ENCODE measurements at places on chromosomes 6 and 20.

DNA sequence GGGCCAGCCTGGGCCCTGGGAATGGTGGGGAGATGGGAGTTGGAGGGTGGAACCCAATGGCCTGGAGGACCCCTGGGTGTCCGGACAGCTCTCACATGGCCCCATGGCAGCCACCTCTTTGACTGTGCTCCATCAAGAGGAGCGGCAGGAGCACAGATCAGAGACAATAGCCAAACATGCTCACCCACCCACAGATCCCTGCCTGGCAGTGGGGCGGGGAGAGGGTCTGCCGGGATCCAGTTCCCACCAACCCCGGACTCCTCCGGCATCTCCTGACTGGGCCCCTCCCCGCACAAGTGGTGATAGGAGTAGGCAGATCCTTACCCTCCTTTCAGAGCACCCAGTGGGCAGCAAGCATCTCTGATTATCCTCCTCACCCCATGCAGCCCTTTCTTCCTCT, 31.9 kb upstream of the MRPS18A start:
- no peak for DNase-seq

DNA sequence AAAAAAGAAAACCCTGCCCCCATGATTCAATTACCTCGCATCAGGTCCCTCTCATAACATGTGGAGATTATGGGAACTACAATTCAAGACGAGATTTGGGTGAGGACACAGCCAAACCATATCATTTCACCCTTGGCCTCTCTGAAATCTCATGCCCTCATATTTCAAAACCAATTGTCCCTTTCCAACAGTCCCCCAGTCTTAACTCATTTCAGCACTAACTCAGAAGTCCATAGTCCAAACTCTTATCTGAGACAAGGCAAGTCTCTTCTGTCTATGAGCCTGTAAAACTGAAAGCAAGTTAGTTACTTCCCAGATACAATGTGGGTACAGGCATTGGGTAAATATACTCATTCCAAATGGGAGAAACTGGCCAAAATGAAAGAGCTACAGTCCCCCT, 536.1 kb downstream of the MEI4 start:
- no peak for DNase-seq

DNA sequence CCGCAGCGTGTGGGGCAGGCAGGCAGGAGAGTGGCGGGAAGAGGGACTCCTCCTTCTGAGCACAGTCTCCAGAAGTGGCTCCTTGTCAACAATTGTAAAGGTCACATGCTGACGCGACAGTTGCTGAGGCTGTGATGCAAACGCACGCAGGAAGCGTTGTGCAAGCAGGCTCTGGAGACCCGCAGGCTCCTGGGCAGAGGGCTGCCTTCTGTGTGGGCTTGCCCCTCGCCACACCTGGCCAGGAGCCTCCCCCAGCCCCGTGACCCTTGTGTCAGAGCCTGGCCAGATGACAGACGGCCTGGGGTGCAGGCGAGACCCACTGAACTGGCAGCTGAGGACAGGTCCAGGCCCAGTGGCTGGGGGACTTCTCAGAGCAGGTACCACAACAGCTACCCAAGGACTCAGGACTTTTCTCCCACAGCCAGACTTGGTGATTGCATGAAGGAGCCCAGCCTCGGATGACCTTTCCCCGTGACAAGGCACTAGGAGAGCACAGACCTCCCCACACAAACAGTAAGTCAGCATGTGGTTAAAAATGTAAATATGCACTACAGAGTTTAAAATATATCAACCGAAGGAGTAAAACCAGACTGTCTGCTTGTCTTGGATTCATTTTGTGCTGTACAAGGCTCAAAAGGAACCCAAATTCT, 222.1 kb upstream of the RREB1 start:
- no peak for DNase-seq

GRCh38 chr6:22227824-22228610, 68.8 kb downstream of the PRL start:
- no peak for DNase-seq

DNA sequence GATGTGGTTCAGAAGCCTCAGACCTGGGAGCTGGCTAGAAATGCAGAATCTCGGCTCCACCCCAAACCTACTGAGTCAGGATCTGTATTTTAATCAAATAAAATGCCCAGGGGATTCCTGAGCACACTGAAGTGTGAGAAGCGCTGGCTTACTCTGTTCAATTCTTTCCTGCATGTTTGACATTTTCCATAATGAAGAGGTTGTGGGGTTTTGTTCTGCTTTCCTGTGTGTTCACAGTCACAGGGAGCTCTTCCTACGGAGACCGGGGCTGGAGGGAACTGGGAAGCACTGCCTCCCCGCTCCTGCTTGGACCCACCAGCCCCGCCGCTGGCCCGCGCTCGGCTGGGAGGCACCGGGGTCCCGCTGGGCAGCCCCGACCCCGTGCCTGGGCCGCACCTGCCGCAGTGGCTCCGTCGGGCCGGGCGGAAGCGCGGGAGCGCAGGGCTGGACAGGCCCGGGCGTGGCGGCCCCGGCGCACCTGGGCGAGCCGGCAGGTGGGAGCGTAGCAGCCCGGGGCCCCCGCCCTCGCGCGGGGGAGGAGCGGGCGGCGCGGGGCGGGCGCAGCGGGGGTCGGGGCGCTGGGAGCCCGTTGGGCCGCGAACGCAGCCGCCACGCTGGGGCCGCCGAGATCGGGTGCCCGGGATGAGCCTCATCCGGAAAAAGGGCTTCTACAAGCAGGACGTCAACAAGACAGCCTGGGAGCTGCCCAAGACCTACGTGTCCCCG, at the start of gene MAPK13:
Gene MAPK13 (plus strand): TSS at position 573 of the 726 bp plus-strand sequence. CDS start 70 bp downstream, at position 643.
- peak; percentile 19 for DNase-seq

GRCh38 chr20:32358883-32359632, 927 bp downstream of the ASXL1 start:
- peak; percentile 77 for DNase-seq

DNA sequence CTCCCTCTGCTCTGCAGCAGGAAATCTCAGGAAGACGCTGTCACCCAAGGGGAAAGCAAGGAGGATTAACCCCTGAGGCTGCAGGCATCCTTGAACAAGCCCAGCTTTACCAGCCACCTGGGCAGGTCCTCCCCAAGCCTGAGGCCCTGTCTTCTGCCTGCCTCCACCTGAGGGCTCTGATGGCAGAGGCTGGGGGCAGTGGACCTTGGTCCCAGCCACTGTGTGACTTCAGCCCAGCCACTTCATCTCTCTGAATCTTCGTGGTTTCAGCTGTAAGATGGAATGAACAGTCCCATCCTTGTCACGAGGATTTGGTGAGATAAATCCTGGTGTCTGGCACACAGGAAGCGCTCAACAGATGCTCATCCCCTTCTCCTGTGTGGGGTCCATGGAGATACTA, 8.5 kb upstream of the VSTM2L start:
- DNase-seq = no peak

DNA sequence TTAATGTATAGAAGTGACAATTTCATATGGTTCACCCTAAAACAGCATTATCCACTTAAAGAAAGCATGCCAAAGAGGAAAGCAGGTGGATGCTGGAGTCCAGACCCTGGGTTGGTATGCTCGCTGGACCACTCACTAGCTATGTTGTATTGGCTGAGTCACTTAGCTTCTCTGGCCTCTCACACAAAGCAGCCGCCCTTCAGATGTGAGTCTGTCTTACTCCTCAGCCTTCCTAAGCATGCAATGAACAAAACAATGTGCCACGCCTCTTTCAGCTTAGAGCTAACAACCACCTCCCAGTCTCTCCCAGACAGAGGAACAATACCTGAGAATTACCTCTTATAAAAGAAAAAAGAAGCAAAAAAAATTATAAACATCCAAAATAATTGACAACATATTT, 29.4 kb downstream of the SIM1 start:
- peak; percentile 15 for DNase-seq

DNA sequence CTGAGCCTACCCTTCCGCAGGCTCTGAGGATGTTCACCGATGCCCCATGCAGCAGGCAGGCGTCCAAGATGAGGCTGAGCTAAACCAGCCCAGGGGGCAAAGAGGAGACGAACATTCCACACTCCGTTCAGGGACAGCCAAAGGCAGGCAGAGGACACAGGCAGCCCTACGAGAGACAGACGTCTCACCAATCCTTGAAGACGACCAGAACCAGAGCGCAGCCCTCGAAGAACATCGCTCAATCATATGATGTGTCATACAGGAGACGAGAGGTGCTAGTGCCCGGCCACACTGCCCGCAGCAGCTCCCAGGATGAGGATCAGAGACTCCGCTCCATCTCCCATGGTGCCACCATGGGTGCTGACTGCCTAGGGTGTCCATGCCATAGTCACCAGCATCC, 35.6 kb upstream of the TMEM181 start:
- DNase-seq = no peak

GRCh38 chr20:45836841-45837240, 3.2 kb downstream of the SNX21 start:
- DNase-seq = no peak

- no peak for DNase-seq
These were observed 190.4 kb upstream of the ARG1 start for GRCh38 chr6:131382631-131383030.

- DNase-seq = peak; percentile 44
These were observed 733.8 kb upstream of the GJE1 start for GRCh38 chr6:141398949-141399348.

DNA sequence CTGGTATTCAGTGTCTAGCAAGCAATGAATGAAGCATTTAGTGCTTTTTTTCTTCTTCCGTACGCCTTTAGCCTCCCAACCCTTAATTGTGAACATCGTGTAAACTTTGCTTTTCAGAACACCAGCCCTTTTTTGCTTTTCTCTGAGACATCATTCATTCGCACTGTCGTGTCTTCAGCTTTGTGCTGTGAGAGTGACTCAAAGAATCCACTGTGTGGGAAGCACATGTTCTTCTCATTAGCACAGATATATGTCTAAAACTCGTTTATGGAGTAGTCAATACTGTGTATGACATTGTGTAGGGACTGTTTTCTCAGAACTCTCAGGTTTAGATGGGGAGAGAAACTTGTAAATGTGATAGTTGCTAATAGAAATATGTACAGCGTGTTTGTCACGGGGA, 279.1 kb downstream of the FARS2 start:
- peak; percentile 82 for DNase-seq

DNA sequence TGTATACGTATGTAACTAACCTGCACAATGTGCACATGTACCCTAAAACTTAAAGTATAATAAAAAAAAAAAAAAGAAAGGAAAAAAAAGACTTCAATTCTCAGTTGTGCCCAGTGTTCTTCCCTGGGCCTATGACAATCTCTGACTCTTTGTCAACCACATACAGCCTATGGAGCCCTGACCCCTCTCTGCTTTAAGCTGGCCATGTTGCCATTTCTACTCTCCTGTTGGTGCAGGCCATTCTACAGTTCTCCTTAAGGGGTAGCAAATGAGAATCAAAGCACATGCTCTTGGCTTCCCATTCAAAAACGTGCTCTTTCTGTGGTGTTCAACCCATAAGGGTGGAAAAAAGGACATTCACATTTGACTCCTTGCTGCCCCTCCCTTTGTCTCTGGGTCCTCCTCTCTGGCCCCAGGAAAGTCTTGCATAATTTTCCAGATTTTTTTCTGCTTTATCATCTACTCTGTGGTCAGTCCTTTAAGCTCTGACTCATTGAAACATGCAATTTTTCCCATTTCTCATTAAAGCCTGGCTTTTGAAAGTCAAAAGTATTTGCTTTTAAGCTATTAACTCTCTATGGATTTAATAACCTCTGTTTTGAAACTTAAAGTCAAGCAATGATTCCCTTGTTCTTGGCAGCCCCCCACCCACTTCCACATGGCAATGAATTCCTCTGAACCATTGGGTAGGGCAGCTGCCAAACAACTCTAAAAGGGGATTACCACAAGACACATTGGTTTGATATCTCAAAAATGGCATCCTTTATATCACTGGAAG, 208.6 kb upstream of the MCHR2 start:
- DNase-seq = peak; percentile 98

DNA sequence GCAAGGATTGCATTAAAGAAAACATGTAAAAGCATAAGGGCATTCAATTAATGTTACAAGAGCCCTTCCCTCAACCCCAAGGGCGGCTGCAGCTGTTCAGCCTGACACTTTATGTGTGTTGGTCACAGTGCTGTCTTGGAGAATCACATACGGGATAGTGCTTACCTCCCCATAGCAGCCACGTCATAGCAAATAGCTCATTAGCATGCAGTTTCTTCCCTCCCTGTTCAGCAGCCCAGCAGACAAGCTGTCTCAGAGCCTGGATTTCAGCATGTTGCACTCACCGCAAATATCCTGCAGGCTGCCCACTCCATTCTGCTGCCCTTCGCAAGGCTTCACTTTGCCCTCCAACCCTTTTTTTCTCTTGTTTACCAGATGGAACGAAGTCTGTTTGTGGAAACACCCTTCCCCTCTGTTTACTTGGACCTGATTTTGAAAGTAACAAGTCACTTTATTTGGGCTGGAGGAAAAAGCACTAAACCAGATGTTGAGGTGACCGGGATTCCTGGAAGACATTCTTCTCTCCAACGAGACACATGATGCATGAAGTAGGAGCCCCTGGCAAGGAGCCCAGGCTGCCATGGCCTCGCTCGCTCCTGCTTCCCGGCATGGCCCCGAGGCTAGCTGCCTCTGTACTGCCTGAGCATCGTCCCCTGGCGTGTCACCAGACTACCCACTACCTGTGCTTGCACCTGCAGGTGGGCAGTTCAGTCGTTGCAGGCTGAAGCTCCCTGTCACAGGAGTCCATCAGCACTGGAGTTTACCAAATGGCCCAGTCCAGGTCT, 151.6 kb upstream of the GMDS start:
- DNase-seq = peak; percentile 75

DNA sequence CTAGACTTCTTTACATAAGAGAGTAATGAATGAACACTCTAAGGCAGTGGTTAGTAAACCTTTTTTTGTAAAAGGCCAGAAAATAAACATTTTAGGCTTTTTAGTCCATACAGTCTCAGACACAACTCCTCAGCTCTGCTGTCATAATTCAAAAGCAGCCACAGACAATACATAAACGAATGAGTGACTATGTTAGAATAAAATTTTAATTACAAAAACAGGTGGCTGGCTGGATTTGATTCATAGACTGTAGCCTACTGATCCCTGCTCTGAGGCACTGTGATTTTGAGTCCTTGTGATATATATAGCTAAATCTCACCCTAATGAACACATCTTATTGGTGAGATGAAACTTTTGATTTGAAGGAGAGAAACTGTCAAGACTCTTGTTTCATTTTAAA, 155.1 kb downstream of the AIG1 start:
- DNase-seq = no peak

GRCh38 chr6:32659856-32660595, 6.4 kb downstream of the HLA-DQB1 start:
- no peak for DNase-seq

DNA sequence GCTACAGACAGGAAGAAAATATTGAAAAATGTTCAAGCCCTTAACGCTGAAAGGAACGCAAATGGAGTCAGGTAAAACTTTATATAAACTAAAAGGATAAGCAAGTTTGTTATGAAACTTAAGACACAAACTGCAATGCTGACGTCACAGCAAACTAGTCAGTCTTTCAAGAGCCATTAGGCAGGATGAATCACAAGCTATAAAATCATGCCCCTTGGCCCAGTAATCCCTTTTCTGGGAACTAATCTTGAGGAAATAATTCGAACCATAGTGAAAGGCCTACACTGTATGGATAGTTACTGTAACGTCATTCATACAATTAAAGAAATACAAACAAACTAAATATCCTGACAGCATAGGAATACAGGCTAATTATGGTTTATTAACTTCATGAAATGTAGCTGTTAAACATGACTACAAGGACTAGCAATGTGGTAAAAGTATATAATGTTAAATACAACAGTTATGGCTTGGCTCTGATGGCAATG, 42.7 kb upstream of the HINT3 start:
- DNase-seq = peak; percentile 90

Measured in fibroblast of skin of right biceps (primary cell).